ENCODE measurements at places on chromosomes 13 and 19.

- DNase-seq = no peak
Measured at GRCh38 chr19:2043961-2044708, 6.9 kb downstream of the MKNK2 start.

DNA sequence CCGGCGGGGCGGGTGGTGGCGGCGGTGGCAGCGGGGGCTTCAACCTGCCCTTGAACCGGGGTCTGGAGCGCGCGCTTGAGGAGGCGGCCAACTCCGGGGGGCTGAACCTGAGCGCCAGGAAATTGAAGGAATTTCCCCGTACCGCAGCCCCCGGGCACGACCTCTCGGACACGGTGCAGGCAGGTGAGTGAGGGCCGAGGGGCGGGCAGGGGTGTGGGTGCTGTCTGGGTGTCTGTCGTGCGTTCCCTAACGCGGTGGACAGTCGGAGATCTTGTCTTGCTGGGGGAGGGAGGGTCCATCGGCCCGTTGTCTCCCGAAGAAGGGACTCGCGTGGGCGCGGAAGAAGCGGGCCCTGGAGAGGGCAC is 533 bp downstream of the LRCH1 start:
- DNase-seq = no peak

- DNase-seq = no peak
Measured at GRCh38 chr13:27170221-27170515, 1.4 kb downstream of the USP12 start.

DNA sequence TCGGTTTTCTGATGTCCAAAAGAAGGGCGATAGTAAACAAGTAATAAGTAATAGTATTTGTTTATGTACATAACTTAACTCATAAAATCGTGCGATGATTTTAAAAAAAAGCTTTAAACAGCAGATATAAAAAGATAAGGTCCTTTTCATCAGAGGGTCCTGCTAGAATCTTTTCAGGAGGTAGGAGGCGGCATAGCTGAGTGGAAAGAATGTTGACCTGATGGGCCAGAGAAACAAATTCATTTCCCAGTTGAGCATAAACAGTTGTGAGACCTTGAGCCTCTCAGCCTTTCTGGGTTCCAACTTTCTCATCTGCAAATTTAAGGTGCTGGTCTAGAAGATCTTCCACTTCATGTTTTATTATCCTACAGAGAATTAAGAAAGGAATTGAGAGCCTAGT is 173.5 kb downstream of the LACC1 start:
- no peak for DNase-seq

GRCh38 chr13:31965361-31966066 is 66.1 kb upstream of the FRY start:
- DNase-seq = no peak

- no peak for DNase-seq
Measured at GRCh38 chr13:47134939-47135489, 238.2 kb upstream of the HTR2A start.

GRCh38 chr19:40144151-40144550 is 47.1 kb upstream of the MAP3K10 start:
- DNase-seq = no peak

DNA sequence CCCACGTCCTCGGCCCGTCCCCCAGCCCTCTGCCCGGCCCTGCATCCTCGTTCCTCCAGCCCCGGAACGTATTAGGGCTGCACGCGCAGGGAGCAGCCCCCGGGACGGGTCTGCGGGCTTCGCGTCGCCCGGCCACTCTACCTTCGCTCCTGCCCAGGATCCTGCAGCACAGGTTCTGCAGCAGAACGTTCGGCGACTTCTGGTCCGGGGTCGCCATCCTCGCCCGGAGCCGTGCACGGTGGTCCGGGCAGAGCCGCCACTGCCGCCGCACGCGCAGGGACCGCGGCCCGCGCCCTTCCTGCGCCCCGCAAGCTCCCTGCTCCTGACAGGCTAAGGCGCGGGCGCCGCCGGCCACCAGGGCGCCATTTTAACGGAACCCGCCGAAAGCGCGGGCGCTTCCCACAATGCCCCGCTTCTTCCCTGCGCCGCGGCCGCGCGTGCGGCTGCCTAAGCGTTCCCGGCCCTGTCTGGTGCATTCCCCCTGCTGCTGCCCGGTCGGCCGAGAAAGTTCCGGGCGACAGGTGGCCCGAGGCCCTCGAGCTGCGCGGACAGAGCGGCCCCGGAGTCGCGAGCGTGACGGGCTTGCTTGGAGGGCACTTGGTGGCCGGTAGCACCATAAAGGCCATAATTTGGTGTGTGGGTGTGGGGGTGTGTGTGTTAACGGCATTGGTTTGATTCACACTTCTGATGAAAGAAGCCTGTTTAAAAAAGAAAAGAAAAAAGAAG is at the start of gene TUBGCP3:
Gene TUBGCP3, minus strand, starts transcription at position 390 of the 726 bp plus-strand sequence. Its CDS starts 173 bp downstream, at position 217.
- peak; percentile 87 for DNase-seq

- DNase-seq = no peak
Measured at GRCh38 chr13:60482012-60482411, 85.0 kb downstream of the TDRD3 start.

- DNase-seq = no peak
Measured at GRCh38 chr13:113110048-113110851, 4.7 kb downstream of the F7 start.

DNA sequence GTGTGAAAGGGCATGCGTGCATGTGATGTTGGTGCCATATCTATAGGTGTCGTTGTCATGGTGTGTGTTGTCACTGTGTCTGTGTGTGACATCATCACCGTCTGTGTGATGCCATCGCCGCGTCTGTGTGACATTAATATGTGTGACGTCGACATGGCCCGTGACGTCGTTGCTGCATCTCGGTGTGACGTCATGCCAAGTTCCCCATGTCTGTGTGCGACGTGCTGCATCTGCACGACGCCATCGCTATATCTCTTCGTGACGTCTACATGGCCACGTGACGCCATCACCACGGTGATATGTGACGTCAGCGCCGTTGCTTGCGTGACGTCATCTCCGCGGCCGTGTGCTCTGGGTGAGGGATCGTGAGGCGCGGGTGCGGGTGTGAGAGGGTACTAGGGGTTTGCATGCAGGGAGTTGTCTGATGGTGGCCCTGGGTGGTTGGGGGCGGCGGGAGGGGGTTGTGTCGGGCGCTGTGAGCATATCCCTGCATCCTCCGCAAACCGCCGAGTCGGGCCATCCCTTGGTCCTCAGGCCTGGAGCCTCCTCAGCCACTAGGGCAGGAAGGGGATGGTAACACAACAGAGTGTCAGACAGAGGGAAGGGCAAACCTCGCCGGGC is 14.6 kb downstream of the GTPBP3 start:
- DNase-seq = no peak

- DNase-seq = no peak
Measured at GRCh38 chr19:30978639-30979038, 370.6 kb downstream of the TSHZ3 start.

- no peak for DNase-seq
Measured at GRCh38 chr13:80203496-80203895, 137.4 kb downstream of the SPRY2 start.

GRCh38 chr19:58021541-58022282 is 12.1 kb upstream of the ZSCAN1 start:
- no peak for DNase-seq

- DNase-seq = no peak
Measured at GRCh38 chr13:96377835-96378234, 287.9 kb downstream of the HS6ST3 start.

- DNase-seq = peak; percentile 75
Measured at GRCh38 chr13:36131222-36131930, at the start of gene DCLK1. TSS of gene DCLK1 (minus strand) at chr13:36131382.

- no peak for DNase-seq
Measured at GRCh38 chr13:48686636-48687210, 33.0 kb downstream of the CYSLTR2 start.

GRCh38 chr19:34504273-34504808 is 22.8 kb downstream of the WTIP start:
- DNase-seq = no peak

DNA sequence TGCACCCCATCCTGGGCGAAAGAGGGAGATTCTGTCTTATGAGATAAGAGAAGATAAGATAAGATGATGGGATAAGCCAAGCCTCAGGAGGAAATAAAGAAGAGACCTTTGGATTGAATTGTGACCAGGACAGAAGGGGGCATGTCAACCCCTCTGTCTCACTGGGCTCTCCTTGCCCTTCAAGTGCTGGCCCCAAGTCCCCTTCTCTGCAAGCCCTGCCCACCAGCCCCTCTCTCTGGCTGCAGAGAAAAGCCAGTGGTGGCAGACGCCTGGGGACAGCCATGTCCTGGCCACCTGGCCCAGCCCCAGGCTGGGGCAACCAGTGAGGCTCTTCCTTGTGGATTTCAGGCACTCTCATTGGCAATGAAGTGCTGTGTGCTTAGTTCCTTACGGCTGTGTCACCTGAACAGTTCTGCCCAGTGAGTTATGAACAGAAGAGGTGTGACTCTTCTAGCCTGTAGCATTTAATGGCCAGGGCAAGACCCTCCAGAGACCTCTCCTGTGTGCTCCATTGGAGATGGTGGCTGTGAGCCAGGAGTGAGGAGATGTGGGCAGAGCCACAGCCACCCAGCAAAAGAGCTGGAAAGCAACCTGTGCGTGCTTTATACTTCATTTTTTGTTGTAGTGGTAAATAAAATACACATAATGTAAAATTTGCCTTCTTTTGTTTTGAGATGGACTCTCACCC is 6.1 kb upstream of the BTBD2 start:
- DNase-seq = no peak

DNA sequence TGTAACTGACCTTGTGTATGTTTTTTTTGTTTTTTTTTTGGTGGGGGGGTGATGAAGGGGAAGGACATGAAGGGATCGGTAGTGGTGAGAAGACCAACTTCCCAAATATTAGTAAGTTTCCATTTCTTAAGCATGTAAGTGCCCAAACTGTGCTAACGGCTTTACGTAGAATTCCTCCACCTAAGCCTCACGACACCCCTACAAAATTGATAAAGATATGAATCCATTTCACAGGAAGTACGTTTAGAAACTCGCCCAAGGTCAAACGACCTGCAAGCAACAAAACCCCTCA is 649 bp downstream of the UQCRFS1 start:
- no peak for DNase-seq

DNA sequence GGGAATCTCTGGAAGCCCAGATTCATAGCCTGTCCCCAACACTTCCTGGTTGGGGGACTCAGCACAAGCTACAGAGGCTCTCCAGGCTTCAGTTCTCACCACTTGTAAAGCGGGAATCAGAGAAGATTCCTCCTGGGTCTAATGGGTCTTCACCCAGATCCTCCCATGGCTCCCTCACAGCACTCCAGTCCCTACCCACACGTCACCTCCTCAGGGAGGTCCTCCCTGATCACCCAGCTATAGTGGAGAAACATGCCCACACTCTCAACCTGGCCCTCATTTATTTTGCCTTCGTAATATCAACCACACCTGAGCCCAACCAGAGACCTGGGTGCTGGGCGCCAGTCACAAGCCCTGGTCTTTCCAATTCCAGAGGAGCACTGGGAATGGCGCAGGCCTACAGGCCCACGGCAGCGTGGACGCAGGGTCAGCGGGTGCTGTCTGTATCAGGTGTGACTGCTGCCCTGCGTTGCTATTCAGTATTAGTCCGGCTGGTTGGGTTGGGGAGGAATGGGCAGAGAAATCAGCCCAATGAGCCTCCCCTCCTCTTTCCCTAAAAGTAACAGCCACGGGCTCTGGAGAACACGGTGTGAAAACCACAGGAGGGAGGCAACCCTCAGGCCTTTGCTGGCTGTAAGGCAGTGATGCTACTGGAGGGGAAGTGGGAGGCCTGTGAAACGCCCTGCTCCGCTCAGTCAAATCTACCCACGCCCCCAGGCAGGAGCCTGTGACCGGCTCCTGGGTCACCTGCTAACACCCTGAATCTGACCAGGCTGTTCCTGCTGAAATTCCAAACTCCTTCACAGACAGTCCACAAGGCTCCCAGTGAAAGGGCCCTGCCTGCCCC is 5.2 kb downstream of the AKT2 start:
- no peak for DNase-seq

- no peak for DNase-seq
Measured at GRCh38 chr19:38289955-38290354, 14.1 kb upstream of the C19orf33 start.

GRCh38 chr19:10390652-10391286 is 10.4 kb upstream of the TYK2 start:
- DNase-seq = no peak

DNA sequence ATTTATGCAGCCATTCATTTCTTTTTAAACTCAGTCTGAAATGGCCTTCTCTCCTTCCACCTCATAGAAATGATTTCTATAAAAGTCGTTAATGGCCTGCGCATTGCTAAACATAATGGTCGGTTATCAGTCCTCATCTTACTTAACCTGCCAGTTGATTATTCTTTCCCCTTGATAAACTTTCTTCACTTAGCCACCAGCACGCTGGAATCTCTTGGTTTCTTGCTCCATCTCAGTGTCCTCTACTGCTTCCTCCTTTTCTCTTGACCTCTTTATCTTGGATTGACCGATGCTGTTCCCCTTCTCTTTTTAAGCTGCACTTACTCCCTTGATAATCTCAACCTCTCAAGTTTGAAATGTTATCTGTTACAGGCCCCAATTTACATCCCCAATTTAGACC is 12.2 kb upstream of the CLC start:
- no peak for DNase-seq

- DNase-seq = no peak
Measured at GRCh38 chr13:87128036-87128435, 543.1 kb upstream of the SLITRK5 start.

DNA sequence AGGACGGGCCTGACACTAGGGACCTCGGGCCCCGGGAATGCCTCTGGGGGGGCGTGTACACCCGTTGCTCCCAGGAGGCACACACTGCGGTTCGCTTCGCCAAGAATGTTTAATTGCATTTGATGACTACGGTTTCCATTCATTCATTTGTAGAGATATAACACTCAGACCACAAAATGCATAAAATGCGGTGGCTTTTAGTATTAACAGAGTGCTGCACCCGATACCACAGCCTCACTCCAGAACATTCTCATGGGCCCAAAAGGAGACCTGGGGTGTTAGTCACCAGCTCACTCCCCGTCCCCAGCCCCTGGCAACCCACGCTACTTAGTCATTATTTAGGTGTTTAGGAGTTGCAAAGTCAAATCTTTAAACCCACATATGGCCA is 21.8 kb downstream of the HCN2 start:
- DNase-seq = no peak

- no peak for DNase-seq
Measured at GRCh38 chr13:102682727-102683126, 12.1 kb downstream of the METTL21C start.

- DNase-seq = no peak
Measured at GRCh38 chr19:49556412-49557398, 23.7 kb downstream of the NOSIP start.

DNA sequence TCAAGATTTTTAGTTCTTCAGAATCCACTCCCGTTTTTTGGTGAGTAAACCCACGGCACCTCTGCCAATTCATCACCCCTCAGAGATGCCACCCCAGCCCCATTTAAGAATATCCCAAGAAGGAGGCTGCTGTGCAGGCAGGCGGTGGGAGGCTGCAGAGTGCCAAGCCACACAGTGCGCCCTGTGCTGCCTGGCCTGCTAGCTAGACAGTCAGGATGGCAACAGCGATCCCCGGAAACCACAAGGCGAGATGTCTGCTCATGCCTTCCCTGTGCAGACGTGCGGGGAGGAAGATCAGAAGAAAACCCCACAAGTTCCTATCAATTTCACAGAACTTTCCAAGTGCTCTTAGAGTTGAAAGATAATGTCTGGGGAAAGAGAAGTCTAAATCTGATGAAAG is 64.8 kb upstream of the GPR183 start:
- no peak for DNase-seq
